Type B pancreatic cell (in vitro differentiated cells): ENCODE measurements at places on chromosomes 3 and 15.

DNA sequence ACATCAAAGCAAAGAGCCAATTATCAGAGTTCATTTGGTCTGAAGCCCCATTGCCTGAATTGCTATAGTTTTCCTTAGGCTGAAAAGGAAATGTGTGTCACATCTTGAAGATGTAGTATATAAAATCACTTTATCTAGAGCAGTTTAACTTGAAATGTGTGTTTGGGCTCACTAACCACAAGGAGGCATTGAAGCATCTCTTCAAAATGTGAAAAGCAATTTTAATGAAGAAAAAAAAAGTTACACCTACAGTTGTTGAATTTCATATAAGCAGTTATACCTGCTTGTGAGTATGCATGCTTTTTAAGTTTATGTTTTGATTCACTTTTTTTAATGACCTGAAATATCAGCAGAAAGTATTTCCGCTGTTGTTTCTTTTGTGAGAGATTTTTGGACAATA, 129.3 kb downstream of the IQCH start:
- no peak for DNase-seq

DNA sequence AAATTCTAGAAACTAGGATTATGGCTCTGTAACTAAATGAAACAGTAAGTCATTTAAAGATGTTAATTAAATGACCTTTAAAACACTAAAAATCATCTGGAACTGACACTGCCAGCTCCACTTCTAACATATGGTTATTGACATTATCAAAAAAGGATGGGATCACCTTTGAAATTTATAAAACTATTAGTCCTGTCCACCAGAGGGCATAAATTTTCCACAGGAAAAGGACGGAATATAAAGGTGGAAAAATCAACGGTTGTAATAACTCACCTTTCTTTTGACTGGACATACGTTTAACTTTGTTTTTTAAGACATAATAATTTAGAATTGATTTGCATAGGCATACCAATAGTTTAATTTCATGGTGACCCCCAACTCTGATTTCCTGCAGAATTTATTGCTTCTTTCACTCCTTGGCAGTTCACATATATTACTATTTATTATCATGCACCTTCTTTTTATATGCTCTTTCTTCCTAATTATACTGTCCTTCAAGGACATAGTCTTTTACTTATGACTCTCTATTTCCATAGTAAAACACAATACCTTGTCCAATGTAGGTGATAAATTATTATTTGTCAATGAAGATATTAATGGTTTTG, 345.7 kb downstream of the CADM2 start:
- DNase-seq, result no peak

- no peak for DNase-seq
Observed at GRCh38 chr3:191066669-191067068, 132.4 kb upstream of the OSTN start.

- no peak for DNase-seq
Observed at GRCh38 chr3:48716508-48716981, 476 bp downstream of the IP6K2 start.

DNA sequence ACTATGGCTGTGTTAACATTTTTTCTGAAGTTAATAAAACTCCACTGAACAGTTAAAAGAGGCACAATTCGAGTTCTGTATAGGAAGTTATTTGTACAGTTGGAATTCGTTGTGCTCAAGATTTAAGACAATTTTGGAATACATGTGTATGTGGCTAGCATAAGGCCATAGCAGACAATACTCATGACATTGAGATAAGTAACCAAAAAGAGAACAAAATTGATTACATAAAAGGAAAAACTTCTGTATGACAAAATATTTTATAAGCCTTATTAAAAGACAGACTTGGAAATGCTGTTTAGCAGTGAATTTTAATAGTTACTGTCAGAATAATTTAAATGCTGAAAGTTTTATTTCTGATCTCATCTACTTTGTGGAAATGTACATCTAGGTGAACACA, 17.7 kb upstream of the EDEM1 start:
- DNase-seq, result no peak

- DNase-seq, result no peak
Observed at GRCh38 chr3:125194849-125195601, 17.5 kb downstream of the SLC12A8 start.

DNA sequence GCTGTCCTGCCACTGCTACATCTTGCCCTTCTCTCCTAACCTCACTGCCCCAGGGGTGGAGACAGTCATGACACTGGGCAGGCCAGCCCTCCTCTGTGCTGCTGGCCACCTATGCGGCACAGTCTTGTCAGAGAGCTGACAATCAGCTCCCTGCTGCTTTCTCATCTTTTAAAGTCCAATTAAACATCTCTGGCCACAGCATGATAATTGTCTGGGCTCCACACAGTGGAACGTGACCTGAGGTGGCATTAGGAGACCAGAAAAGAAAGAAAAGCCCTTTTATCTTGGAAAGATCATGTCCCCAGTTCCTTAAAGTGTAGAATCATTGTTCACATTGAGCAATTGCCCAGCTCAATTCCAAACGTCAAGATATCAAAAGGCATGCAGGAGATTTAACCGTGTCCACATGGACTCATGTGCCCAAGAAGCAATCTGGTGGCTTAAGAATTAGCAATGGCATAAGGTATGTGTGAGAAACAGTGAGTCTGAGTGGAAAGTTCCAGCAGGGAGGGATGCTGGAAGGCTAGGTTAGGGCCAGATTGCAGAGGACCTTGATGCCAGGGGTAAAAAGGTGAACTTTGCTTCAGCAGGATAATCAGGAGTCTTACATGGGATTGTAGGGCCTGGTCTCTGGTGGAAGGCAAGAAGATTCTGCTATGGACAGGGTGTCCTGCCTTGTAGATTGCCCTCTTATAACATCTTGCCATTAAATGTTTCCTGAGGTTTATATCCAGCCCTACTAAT, 15.3 kb upstream of the CACNA1D start:
- no peak for DNase-seq

DNA sequence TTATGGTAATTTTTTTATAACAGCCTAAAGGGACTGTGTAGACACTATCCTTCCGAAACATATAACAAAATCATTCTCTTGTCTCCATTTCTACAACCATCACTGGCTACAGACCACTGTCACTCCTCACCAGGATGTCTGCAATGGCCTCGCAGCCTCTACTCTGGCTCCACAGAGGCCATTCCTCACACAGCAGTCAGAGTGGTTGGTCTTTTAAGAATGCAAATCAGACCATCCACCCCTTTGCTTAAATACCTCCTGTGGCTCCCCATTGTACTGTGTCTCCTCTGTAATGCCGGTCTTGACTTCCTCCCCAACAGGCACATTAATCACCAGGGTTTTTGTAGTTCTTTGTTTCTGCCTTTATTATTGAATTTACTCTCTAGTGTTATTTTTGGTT, 344.8 kb downstream of the ERC2 start:
- no peak for DNase-seq

DNA sequence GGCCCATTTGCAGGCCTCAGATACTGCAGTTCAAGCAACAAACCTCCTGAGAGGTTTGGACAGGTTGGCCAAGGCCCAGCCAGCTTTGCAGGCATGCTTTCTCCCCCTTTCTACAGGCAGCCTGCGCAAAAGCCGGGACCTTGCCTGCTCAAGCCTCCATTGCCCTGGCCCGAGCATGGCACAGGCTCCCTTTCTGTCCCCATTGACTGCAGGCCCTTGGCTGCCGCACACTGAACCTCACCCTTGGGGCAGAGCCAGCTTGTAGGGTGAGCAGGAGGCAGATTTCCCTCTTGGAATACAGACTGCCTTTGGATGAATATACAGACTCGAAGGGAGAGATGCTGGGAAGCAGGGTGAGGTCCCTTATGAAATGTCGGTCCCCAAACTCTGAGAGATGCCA, 461.7 kb upstream of the PROK2 start:
- no peak for DNase-seq

DNA sequence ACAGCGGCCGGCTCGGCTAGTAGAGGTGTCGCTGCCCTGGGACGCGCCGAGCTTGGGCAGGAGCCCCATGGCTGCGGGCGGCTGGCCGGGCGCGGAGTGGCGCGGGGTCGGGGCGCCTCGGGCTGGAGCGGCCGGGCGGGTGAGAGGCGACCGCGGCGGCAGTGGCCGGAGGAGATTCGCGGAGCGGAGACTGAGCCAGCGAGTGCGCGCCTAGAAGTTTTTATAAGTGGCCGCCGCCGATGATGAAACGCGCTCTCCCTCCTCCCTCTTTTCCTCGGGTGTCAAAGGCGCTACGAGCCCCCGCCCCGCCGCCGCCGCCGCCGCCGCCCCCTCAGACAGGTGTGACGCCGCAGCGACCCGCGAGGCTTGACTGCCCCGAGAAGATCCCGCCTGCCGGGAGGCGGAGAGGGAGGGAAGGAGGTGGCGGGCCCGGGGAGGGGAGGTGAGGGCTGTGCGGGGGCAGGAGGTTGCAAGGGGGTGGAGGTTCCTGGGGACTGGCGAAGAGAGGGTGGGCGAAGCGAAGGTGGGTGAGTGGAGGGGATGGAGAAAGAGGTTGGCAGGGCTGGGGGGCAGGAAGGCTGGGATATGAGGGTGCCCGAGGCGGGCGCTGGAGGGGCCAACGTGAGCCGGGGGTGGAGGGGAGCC, at the start of gene SLCO2A1:
SLCO2A1 (minus strand) TSS at position 192 of the 645 bp plus-strand sequence; CDS start at position 69, 123 bp downstream.
- no peak for DNase-seq

GRCh38 chr3:48851407-48851806, 3.7 kb upstream of the PRKAR2A start:
- DNase-seq, result no peak

DNA sequence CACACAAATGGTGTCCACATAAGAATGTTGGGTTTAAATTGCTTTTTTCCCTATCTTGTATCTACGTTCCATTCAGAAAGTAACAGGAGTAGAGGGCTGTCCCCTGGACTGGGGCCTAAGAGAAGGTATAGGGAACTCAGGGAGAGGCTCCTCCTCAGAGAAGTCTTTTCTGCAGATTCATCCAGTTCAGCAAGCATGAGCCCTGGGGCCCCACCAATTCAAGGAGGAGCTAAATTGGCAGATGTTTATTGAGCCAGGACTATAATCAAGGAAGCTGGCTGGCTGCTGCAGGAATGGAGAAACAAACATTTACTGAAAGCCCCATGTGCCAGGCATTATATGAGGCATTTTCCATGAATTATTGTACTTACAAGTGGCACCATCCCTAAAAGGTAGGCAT, 22.1 kb upstream of the LARS2 start:
- DNase-seq, result no peak

- DNase-seq, result no peak
Observed at GRCh38 chr3:71831599-71831998, 46.7 kb upstream of the PROK2 start.

DNA sequence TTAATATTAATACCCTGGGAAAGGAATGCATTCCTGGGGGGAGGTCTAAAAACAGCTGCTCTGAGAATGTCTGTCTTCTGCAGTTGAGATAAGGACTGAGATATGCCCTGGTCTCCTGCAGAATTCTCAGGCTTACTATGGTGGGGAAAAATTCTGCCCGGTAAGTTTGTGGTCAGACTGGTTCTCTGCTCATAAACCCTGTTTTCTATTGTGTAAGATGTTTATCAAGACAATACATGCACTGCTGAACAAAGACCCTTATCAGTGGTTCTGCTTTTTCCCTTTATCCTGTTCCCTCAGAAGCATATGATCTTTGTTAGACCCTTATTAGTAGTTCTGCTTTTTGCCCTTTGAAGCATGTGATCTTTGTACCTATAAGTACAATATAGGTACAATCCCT, 494.6 kb downstream of the CNTN6 start:
- no peak for DNase-seq

DNA sequence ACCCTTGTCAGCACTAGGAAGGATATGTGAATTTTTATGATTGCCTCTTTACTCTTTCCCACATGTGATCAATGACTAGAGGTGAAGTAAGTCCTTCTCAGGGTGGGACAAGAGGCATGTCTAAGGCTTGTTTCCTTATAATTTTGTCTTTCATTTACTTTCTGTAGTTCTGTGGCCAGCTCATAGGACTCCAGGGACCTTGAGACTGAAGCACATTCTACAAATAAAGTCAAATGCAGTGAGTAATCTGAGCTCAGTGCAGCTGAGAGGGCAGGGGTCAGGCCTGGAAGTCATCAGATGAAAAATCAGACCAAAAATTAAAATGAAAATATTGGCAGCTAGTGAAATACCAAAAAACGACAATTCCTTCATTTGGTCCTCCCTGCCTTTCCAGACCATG, 424.7 kb upstream of the THBS1 start:
- DNase-seq, result no peak

DNA sequence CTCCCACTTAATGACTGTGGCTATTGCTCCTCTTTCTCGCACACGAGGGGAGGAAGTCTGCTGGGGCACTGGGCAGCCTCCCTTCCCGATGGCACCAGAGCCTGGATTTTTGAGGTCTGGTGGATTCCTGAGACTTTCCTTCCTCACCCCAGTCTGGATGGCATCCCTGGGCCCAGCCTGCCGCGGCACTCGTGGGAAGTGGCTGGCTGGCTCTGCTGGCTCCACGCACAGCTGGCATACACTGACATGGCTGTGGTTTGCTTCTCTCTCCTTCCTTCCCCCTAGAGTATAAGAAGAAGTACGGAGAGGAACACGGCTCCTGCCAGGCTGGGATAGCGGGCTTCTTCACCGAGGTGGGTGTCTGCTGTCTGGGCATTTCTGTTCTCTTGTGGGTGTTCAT, 319.8 kb upstream of the LRRFIP2 start:
- no peak for DNase-seq

DNA sequence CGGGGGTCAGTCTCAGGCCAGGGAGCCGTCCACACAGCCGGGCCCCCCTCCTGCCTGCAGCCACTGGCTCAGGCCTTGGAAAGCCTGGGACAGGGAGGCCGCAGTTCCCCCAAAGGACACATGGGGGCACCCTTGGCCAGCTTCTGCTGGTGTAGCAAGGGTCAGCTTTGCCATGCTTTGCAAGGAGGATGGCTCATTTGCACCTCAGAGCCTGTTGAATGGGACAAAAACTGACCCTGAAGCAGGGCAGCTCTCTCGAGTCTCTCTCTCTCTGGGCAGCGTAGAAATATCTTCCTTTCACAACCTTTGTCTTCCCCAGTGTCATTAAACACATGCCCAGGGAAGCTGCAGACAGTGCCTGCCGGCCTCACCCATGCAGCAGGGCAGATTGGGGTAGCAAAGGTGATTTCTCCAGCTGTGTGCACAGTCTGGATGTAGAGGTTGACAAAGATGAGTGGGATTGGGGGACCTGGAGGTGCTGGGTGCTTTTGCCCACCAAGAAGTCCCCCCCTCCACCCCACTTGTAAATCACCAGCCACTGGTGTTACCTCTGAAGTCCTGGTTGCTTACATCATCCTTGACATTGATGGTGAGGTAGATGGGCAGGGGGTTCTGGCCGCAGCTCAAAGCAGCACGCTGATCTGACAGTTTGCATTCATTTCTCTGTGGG, 17.4 kb upstream of the EHD4 start:
- DNase-seq, result peak; percentile 92
